NCI-H226 (cell line): ENCODE measurements at places on chromosomes 1 and 21.

GRCh38 chr1:115466433-115466832, 128.4 kb upstream of the NGF start:
- DNase-seq: no peak

- no peak for DNase-seq
Observed at GRCh38 chr1:62229932-62230331, 35.3 kb downstream of the L1TD1 start.

GRCh38 chr1:230752407-230752806, 5.2 kb downstream of the CAPN9 start:
- no peak for DNase-seq

DNA sequence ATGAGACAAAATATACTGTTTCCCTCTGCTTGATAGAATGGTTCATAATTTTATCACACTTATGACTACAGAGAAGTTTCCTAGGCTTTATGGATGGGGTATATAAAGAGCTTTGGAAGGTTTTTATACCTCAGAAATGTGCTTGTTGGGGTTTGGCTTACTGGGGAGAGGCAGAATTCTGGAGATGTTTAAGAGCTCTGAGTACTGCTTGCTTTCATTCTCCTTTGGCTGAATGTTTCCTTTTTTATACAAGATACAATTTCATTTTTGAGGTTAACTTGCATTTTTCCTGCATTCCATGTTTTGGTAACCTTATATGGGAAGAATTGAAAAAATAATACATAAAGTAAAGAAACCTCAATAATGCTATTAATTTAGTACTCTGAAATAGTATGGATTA, 157.7 kb upstream of the COL11A1 start:
- DNase-seq: no peak

DNA sequence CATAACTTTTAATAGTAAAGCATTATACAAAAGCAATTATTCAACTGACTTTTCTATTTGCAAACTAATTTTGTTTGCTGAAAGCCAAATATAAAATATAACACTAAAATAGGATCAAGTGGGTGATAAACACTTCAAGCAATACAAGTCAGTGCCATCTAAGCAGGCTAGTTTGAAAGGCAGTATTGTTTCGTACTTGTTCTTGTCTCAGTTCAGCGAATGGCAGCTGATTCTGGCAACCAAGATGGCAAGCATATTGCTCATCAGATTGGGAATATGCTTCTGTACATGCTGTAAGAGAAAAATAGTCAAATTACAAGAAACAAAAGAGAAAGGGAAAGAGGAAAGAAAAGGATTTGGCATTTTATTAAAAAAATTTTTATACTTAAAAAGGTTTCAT, 7.5 kb downstream of the TMEM59 start:
- no peak for DNase-seq

DNA sequence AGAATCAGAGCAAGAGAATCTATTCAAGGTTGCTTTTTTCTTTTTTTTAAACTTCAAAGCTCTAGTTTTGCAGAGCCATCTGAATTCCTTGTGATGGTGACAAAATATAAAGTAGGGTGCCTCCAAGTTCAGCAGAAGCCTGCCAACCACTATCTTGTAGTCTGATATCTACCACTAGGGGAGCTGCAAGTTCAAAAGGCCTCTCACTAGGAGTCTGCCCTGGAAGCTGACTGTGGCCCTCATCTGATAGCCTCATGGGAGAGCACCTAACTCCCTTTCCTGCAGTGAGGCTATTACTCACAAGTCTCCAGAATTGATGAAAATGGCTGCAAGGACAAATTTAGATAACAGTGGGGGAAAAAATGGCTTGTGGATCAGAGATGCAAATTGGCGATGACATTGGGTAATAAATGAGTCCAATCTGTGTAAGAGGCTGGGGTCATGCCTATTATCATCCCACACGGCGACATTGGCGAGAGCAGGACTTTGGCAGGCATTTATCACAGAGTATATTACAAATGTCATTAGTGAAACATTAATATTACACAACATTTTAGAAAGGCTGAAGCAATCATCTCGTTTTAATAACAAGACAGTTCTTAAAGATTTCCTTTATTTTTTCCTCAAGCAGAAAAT, 10.7 kb upstream of the ZP4 start:
- DNase-seq: peak; percentile 13

DNA sequence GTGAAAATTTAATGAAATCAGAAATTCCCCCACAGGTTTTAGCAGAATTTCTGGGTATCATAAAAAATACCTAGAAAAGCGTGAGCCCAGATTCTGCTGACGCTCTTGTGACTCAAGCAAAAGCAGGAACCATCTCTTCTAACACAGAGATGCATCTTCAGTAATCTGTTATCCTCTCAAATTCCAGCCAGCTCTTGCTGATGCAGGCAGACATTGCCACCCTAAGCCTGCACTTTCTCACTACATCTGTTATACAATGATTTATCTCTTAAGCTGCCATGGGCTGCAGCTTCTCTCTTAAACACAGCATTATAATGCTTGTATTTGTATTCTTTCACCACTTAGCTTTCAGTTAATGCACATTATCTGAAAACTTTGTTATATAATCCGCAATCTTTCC, 113.0 kb upstream of the RGS1 start:
- DNase-seq: no peak

- no peak for DNase-seq
Observed at GRCh38 chr1:39282537-39283216, 78.2 kb downstream of the MACF1 start.

GRCh38 chr1:246226041-246226440, 281.0 kb downstream of the SMYD3 start:
- DNase-seq: no peak

DNA sequence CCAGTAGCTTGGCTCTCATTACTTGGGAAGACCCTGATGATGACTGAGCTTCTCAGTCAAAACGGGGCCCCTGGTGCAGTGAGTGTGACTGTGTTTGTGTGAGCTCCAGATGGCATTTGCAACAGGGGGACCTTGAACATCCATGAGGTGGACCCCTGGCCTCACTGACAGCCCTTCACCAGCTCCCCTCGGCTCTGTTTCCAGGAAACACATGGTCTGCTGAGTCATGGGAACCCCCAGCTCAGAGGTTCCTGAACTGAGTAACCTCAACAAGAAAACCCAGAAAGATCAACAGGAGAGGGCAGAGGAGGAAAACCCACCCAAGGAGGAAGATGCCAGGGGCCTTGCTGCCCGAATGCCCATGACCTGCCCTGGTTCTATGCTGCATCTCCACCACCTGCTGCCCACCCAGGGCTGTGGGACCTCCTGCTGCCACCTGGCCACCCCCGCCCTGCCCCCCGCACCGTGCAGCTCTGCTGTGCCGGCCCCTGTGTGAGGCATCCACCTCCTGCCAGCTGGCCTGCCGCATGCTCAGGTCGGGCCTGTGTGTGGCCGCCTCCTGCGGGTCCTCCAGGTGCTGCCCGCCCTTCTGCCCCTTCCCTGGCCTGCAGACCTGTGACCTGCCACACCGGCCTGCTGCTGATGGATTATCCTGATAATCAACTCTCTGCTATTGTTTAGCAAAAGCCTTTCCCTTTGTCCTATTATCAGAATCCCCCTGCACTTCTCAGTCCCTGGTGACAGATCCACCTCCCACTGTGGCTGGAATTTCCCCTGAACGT, 4.2 kb upstream of the KRTAP12-1 start:
- no peak for DNase-seq

- DNase-seq: no peak
Observed at GRCh38 chr1:58447042-58447441, 99.5 kb downstream of the OMA1 start.

DNA sequence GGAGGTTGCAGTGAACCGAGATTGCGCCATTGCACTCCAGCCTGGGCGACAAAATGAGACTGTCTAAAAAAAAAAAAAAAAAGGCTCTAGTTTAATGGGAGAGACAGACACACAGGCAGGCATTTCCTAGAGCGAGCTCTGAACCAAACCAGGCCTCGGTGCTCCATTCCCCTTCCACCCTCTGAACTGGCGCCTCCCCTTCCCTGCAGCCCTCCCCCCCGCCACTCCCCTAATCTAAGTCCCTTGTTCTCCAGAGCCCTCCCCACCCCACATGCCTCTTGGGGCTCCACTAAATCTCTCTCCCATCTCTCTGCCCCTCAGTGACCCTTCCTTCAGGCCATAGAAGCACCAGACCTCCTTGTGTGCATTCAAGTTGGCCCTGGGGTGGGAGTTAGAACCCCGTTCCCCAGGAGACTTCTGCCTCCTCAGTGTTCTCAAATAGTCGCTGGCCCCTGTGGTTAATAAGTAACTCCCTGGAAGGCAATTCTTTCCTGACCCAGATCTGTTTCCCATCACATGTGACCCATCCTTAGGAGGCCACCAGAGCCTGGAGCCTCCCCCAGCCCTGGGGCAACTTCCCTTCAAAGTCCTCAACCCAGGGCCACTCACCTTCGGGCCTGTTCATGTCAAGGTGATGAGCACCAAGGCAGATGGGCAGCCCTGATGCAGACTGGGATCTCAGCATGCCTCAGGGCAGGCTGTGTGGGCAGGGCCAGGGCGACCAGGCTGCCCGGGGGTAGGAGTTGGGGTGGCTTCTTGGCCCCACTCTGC, 42.6 kb upstream of the EPB41 start:
- no peak for DNase-seq

- DNase-seq: peak; percentile 29
Observed at GRCh38 chr1:32068957-32069588, 3.7 kb upstream of the TMEM39B start.

GRCh38 chr1:203289281-203289981, 15.9 kb upstream of the BTG2 start:
- no peak for DNase-seq

DNA sequence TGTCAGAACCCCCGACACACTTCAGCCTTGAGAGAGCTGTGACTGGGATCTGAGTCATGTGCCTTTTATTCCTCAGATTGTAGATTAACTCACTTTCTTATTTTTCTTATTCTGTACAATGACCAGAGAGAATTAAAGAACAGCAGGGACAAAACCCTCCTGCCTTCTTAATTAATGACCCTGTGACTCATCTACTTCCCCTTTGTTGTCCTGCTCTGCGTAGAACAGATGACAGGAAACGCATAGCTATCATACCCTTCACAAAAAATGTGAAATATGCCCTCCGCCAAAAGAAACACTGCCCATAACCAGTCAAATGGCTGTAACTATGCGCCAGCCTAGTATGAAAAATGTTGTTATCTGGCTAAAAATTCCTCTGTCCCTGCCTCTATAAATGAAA, 9.1 kb upstream of the PADI2 start:
- DNase-seq: peak; percentile 97

DNA sequence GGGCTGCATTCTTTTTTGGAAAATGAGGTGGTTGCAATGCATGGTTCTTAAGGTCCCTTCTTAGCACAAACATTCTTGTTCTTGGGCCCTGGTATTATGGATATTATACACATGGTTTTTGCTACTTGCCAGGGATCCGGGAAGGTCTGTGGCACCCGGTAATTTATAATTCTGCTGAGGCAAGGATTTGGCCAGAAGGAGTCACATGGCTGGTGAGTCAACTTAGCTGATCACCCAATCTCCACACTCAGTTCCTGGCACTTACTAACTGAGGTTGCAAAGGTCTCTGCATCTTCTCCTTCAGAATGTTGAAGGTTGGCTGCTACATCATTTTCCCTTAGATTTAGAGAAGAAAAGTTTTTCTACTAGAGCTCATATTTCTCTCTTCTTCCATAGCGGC, 112.5 kb downstream of the ROR1 start:
- no peak for DNase-seq

- no peak for DNase-seq
Observed at GRCh38 chr1:93715529-93716126, 34.0 kb upstream of the BCAR3 start.

GRCh38 chr1:31775210-31775999, 11.3 kb upstream of the ADGRB2 start:
- DNase-seq: no peak

GRCh38 chr1:53964109-53964508, 18.0 kb downstream of the LRRC42 start:
- DNase-seq: peak; percentile 37

DNA sequence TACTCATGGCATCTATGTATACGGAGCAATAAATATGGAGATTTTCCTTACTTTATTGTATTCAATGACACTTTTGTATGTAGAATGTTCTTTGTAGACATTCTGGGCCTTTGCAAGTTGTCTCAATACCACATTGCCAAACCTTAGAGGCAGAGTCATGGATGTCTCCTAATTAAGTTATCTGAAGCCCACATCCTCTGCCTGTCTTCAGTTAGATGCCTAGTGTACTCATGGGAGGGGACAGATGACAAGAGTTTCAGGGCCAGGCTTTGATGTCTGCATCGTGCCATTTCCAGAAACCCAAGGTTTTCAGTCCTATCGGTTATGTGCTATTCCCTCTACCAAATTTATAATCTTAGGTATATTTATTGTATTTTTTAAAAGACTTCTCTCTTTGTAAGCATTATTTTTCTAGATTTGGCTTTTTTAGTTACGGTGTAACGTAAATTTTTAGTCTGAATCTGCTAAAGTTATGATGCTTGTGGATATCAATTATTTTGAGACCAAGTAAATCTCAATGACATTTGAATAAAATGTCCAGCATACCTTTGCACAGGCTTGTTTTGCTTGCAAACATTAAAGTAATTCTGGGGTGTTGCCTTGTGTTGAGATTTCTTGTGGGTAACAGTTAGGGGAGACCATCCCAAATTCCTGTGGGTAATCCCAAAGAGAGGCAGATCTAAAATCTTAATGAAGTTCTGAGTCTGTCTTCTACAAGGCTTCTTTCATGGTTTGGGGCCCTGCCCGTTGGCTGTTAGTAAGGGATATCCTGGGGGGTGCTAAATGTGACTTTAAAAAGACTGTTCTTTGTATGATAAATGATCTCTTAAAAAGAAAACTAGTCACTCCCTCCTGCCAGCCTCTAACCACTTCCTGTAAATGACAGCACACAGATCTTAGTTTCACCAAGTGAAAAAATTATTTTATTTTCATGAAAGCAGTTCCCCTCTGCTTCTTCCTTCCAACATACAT, 8.0 kb upstream of the MACF1 start:
- DNase-seq: peak; percentile 62

DNA sequence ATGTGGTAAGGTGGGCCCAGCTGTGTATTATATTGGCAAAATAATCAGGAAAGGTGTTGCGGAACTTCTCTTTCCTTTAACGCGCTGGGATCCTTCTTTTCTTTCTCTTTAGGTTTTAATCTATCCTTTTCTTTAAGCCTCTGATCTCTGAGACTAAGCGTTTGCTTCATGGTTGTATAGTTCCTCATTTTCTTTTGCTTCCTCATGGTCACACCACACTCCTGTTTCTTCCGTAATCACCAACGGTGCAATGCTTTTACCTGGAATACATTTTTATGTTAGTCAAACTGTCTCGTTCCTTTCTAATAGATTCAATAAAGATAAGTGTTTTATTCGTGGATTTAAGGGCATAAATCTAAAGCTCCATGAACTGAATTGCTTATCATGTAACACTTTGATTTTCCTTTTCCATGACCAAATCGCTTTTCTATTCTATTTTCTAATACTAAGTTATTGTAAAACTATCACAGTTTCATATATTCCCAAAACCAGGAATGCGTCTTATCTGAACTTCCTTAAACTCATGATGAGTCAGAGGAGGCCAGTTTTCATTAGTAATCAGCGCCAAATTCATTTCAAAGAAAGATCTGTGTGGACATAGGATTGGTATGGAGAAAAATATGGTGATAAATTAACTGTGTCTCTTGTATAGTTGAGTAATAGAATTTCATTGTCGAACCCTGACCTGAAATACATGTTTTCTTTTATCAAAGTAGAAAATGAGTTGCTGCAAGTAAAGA, 12.2 kb downstream of the SDCCAG8 start:
- DNase-seq: peak; percentile 95

GRCh38 chr1:18936814-18937481, 19.5 kb downstream of the IFFO2 start:
- no peak for DNase-seq

GRCh38 chr1:57258557-57259325, 165.1 kb downstream of the DAB1 start:
- DNase-seq: no peak
